Fibroblast of the conjunctiva (primary cell): ENCODE measurements at places on chromosomes 16 and 17.

- no peak for DNase-seq
These were observed 14.7 kb downstream of the RABEP2 start for GRCh38 chr16:28910086-28911031.

DNA sequence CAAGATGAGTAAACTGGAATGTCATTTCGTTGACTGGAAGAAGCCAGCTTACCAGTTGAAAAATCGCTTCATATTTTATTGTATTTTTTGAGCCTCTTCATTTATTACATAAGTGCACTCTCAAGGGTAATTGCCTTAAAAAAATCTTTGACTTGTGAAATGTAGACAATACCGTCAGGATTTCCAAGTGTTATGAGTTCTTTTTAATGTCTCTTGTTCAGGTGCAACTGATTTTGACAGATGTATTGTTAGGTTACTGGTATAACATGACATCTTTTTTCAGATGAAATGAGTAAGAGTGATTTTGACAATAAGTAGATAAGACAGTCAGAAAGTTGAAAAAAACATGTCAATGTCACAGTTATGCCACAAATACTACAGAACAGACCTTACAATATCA lies 169.1 kb downstream of the CNTNAP4 start:
- DNase-seq, result no peak

DNA sequence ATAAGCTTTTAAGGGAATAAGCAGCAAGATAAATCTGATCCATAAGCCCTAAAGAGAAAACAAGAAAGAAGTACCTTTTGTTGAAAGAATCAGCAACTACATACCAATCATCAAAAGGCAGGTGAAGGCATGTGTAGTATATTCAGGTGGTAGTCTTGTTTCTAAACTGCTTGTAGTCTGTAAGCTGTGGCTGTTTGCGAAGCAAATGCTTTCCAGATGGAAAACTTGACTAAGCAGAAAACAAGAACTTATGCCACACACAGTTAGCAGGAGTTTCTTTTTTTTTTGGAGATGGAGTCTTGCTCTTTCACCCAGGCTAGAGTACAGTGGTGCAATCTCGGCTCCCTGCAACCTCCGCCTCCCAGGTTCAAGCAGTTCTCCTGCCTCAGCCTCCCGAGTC lies 5.7 kb downstream of the CBX1 start:
- no peak for DNase-seq

GRCh38 chr17:49967621-49968404 lies 1.2 kb upstream of the DLX4 start:
- no peak for DNase-seq
